Activated CD4-positive, alpha-beta T cell treated with anti-CD3 and anti-CD28 coated beads, Interleukin-2, Interleukin-4, amounts not matched to agents 100 ng/mL and 50 ng/mL, durations not matched to agents 16 hours and 8 hours (primary cell): ENCODE measurements at places on chromosomes 5 and 9.

GRCh38 chr5:2267991-2268390 is 385.3 kb upstream of the IRX4 start:
- no peak for DNase-seq

GRCh38 chr9:135214054-135214640 is 126.7 kb downstream of the OLFM1 start:
- no peak for DNase-seq

GRCh38 chr5:131521252-131521651 is 113.8 kb downstream of the RAPGEF6 start:
- no peak for DNase-seq

DNA sequence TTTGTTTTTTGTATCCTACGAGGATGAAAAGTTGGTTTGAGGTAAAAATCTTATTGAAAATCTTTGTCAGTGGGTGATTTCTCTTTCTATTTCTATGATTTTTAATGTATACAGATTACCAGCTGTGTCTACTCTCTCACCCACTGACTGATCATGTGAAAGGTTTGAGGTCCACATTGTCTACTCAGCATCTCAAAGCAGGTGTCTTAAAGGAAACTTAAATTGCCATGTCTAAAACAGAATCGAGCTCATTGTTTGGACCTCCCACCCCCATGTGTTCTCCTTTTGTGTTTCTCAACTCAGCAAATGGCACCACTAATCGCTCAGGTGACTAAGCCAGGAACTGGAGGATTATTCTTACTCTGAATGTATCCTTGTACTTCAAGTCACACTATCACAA is 121.5 kb downstream of the YTHDC2 start:
- DNase-seq: no peak

GRCh38 chr5:151757233-151758140 is 944 bp downstream of the ATOX1 start:
- DNase-seq: no peak

GRCh38 chr9:110764006-110764405 is 95.4 kb downstream of the MUSK start:
- DNase-seq: no peak

- DNase-seq: no peak
Measured at GRCh38 chr5:58255970-58256369, 203.9 kb downstream of the PLK2 start.

DNA sequence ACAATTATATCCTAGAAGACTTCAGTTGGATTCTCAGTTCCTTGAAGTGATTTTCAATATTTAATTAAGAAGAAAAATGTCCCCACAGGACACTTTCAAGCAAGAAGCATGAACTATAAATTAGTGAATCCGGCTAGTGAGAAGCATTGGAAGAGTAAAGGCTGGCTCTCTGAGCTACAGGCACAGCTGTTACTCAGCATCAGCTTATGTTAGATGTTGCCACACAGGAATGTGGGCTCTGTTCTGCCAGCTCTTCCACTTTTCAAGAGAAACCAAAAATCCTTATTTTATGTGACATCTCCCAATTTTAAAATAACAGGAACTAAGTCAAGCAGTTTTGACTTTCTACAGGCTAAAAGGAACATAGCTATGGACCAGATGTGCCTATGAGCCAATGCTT is 14.9 kb downstream of the ZNF474 start:
- DNase-seq: no peak

- no peak for DNase-seq
Measured at GRCh38 chr9:4042991-4043390, 256.9 kb downstream of the GLIS3 start.
